Activated naive CD4-positive, alpha-beta T cell (primary cell): ENCODE measurements at places on chromosomes 16 and 17.

DNA sequence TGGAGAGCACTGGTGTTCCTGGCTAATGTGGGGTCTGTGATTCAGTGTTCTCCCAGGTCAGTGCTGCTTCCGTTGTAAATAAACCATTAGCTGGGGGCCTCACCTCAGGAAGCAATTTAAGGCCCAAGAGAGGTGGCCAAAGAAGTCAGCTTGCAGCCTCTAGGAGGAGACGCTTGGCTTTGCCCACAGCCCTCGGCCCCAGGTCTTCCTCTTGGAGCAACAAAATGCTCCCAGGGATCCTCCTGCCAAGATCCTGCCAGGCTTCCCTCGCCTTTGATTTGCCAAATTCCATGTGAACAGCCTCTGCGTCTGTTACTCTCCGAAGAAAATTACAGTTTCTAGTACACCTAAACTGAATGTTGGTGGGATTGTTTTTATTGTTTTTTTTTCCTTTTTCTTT lies 62.4 kb upstream of the TBX2 start:
- no peak for DNase-seq

GRCh38 chr16:84103678-84104077 lies 13.1 kb downstream of the MBTPS1 start:
- DNase-seq = no peak

DNA sequence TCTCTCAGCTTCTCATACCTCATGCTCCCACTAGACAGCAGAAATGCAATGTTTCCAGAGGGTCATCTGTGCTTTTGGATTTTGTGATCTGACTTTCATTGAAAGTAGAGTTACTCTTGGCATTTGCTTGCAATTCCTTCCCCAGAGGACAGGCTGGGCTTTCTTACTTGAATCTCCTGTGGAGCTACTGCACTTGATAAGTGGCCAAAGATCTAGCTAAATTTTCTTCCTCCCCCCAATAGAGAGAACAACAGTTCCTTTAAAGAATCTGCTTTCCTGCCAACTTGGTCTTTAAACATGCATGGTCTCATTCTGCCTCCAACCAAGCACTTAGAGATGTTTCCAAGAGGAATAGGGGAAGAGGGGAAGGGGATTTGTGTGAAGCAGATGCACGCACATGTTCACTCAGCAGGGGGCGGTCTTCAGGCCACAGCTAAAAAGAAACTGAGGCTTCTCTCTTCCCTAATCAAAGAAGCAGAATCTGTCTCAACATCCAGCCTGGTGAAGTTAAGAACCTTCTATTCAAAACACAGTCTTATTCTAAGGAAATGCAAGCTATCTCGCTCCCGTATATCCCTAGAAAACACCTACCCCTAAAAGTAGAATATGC lies 229.6 kb downstream of the ZFHX3 start:
- DNase-seq = no peak

GRCh38 chr16:57314161-57314785 lies 29.8 kb upstream of the PLLP start:
- no peak for DNase-seq

- no peak for DNase-seq
These were observed 59.7 kb downstream of the PLCG2 start for GRCh38 chr16:81838794-81839193.

DNA sequence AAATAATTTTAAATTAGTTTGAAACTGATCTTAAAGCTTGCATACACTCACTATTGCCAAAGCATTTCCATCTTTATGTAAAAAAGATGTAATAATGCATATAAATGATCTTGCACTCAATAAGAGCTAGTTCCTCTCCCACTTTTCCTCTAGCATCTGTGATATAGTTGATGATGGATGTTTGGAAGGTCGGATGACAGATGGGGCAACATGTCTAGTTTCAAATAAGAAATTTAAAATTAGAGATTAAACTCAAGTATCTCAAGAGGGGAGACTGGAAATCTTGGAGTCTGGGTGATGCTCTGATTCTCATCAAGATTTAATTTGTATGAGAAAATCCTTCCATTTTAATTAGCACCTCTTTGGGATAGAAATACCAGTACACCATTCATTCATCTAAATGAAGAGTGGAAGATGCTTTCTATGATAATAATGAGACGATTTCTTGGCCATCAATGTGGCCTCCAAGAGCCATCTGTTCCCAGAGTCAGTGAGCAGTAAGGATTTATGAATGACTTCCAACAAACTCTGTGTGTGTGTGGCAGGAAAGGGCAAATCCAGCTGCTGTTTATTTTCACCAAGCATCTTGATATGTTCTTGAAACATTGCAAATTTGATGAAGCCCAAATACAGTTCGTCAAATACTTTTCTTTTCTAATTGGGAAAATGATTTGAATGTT lies 616.3 kb upstream of the CDH8 start:
- DNase-seq = no peak

DNA sequence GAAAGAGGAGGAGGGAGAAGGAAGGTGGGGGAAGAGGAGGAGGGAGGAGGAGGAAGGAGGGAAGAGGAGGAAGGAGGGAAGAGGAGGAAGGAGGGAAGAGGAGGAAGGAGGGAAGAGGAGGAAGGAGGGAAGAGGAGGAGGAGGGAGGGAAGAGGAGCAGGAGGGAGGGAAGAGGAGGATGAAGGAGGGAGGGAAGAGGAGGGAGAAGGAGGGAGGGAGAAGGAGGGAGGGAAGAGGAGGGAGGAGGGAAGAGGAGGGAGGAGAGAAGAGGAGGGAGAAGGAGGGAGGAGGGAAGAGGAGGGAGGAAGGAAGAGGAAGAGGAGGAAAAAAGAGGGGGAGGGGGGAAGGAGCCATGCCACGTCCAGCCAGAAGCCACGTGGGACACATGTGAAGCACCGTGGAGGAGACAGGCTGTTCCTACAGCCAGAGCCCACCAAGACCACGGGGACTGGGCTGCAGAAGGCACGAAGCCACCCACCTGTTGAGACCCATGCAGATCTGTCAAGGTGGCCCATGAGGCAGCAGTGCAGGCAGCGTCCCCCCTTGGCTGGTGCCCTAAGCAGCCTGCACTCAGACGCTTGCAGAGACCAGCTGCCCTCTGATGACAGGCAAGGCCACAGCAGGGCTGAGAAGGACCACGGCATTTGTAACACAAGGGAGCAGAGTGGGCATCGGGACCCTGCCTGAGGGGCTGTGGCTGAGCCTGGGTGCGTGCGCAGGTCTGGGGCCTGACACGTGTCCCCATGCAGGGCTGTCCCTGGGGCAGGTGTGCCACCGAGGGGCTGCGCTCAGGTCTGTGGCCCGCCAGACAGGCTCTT lies 10.3 kb downstream of the NDUFAF8 start:
- DNase-seq = no peak

DNA sequence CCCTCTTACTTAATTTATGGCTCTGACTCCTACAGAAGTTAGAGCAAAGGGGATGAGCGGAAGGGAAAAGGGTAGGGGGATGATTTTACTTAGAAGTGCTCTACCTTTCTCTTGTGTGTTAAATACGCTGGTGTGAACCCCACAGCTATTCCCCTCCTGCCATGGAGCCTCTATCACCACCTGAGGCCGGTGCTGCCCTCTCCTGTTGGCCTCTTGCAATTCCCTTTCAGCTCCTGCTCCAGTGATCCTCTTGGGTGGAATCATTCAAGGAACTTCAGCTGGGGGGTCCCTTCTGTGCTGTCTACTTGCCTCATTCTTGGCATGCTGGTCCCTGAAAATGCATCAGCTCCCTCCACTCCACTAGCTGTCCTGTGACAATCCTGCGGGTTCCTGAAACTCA lies 41.8 kb upstream of the CDH8 start:
- DNase-seq = no peak

- no peak for DNase-seq
These were observed 79.1 kb upstream of the SEC14L1 start for GRCh38 chr17:77061669-77062068.

- no peak for DNase-seq
These were observed 185.5 kb downstream of the LGALS9B start for GRCh38 chr17:20281860-20282259.

GRCh38 chr17:74812109-74813009 lies 36.2 kb upstream of the NAT9 start:
- DNase-seq = no peak

- no peak for DNase-seq
These were observed 15.8 kb downstream of the PHLPP2 start for GRCh38 chr16:71708696-71709095.
